Activated CD4-positive, alpha-beta T cell treated with anti-CD3 and anti-CD28 coated beads, Interleukin-2, amount 50 U/mL, for 48 hours (primary cell): ENCODE measurements at places on chromosomes 6 and 20.

GRCh38 chr6:97030431-97030830 is 105.9 kb downstream of the KLHL32 start:
- DNase-seq, result no peak

GRCh38 chr6:137681445-137682009 is 185.5 kb upstream of the TNFAIP3 start:
- DNase-seq, result no peak

DNA sequence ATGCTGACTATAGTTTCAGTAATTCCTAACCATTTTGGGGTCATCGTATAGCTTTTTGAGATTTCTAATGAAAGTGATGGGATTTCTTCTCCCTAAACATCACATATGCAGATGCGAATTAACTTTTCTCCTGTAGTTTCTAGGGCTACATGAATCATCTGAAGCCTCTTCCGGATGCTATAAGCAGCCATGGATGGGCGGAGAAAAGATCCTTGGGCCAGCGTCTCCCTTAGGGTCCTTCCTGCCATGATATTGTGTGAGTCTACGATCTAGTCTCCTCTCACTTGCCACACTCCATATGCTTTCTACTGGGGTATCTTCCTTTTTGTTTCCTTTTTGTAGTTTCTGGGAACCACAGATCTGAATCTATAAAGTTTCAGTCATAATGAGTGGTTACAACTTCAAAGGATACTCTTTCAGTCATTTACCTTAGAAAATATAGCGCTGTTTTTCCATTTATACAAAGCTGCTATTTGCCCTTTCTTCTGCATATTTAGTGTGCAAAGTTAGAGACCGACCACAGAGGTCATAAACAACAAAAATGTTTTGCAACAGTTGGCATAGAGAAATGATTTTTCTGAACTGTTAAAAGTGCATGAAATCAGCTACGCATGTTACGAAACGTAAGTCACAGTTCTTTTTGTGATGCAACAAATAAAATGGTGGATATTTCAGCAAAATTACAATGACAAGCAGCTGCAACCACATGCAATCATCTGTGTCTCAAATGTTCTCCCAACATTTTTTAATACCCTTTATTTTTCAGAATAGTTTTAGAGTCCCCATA is 396.2 kb upstream of the SLC35B3 start:
- DNase-seq, result no peak

DNA sequence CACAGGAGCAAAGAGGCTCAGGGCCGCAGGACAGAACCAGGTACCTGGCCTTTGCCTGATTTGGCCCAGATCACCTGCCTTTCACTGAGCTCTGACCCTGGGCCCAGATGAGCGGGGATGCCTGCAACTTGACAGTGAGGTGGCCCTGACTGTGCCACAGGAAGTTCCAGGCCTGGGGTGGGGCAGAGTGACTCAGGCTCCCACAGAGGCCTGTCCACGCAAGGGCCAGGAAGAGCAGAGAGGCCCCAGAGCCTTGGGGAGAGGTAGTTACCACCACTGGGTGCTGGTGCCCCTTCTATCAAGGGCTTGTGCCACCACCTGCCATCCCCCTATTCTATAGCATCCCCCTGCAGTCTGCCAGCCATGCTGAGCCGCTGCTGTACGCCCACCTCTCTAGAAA is 4.1 kb upstream of the NOL4L start:
- no peak for DNase-seq

DNA sequence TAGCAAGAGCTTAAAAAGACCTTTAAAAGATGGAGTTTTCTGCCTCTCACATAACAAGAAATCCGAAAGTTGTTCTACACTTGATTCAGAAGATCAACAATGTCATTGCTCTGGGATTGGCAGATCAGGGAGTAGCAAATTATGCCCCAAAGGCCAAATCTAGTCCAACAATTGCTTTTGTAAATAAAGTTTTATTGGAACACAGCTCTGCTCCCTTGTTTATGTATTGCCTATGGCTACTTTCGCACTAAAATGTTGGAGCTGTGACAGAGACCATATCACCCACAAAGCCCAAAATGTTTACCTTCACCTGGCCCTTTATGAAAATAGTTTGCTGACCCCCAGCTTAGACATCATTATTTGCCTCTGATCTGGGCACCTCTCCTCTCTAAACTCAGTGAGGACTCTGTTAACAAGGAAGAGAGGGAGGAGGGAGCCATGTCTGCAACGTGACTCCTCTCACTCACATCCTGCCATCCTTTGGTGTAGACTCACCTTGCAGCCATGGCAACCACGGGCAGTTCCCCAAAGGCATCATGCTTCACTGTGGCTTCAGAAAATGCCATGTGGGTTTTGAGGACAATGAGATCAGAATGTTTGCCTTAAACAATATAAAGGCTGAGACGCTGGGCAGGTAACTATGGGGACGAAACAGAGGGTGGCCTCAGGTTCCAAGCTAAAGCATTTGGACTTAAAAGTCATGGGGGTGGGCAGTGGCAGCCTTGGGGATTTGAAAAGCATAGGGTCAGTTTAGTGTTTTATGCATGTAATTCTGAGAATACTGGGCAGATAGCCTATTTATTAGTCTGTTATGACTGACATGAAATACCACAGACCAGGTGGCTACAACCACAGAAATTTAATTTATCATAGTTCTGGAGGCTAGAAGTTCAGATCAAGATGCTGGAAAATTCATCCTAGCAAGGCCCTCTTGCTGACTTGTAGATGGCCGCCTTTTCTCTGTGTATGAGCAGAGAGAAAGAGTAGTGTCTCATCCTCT is 149.7 kb upstream of the TNFAIP3 start:
- peak; percentile 65 for DNase-seq

- no peak for DNase-seq
These were observed 43.7 kb upstream of the BCAS1 start for GRCh38 chr20:54114109-54114508.

DNA sequence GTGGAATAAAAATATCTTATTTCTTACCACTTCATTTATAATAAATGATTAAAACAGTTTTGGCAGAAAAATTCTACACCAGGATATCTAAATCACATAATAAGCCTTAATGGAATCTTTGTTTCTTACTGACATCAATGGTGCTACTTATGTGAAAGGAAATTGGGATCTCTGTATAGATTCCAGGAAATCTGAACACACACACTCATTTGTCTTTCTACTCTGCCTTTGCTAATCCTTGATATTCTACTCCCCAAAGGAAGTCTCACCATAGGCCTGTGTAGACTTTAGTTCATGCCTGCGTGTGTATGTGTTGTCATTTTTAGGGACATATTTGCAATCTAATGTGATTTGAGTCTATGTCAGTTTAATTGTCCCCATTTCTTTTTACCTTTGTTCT is 7.9 kb downstream of the ADGRB3 start:
- no peak for DNase-seq

GRCh38 chr20:34680586-34681175 is 3.8 kb upstream of the PIGU start:
- DNase-seq, result no peak

- DNase-seq, result no peak
These were observed 93.2 kb downstream of the MYO6 start for GRCh38 chr6:75842191-75842590.

DNA sequence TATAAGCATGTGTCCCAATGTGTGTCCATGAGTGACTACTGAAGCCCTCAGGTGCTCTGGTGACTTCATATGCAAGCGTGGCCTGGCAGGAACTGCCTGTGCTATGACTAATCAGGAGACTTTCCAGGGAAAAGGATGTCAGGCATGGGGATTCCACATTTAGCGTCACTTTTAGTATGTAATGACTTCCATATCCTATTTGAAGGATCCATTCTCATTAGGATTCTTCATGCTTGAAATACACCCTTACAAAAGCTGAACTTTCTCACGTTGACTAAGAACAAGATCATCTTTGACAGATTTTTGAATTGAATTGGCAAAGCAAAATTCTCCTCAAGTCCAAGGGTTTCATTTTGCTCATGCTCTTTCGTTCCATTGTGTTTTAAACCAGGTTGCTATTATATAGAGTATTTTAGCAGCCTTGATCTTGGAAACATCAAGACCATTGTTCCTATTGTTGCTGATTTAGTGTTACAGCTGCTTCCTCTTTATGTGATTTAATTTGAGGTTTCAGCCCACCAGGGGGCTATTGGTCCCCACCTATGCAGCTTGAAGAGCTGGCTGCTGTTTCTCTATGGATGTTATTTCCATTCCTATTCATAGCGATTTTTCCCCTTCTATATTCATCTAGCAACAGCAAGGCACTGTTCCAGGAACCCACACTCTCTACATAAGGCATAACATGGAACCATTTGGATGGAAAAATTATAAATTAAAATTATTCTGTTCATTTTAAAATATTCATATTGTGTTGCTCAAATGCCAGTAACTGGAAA is 418.6 kb downstream of the CDKAL1 start:
- no peak for DNase-seq

- no peak for DNase-seq
These were observed 1.2 kb upstream of the GUCA1A start for GRCh38 chr6:42171813-42172581.

- DNase-seq, result no peak
These were observed 272.1 kb upstream of the EYS start for GRCh38 chr6:65979120-65979519.

- DNase-seq, result no peak
These were observed 2.9 kb downstream of the CCND3 start for GRCh38 chr6:41938590-41939175.

DNA sequence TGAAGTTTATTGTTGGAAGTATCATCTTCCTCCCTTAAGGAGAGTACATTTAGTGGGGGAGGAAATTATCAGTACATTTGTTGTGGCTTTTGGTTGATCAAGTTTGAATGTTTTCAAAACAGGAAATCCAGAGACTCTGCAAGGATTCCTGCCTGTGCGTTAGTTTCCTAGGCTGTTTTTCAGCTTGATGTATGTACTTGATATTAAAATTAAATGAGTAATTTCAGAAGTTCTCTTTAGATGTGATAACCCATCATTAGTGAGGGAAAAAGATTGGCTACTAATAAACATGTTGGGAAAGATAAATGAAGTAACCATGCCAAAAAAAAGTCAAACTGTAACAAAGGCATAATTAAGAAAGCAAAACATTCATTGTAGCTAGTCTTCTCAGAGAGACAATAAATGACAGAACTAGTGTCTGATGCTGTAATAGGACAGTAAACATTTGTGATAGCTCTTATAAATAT is 88.0 kb upstream of the TULP1 start:
- no peak for DNase-seq

GRCh38 chr6:41428336-41428995 is 93.1 kb downstream of the NCR2 start:
- no peak for DNase-seq

GRCh38 chr6:35663447-35664235 is 25.1 kb downstream of the FKBP5 start:
- DNase-seq, result no peak

GRCh38 chr20:50312682-50313521 is 122.3 kb downstream of the CEBPB start:
- DNase-seq, result no peak

- no peak for DNase-seq
These were observed 35.7 kb downstream of the HBS1L start for GRCh38 chr6:135018941-135019340.

GRCh38 chr20:17654649-17655285 is 27.3 kb downstream of the RRBP1 start:
- no peak for DNase-seq

DNA sequence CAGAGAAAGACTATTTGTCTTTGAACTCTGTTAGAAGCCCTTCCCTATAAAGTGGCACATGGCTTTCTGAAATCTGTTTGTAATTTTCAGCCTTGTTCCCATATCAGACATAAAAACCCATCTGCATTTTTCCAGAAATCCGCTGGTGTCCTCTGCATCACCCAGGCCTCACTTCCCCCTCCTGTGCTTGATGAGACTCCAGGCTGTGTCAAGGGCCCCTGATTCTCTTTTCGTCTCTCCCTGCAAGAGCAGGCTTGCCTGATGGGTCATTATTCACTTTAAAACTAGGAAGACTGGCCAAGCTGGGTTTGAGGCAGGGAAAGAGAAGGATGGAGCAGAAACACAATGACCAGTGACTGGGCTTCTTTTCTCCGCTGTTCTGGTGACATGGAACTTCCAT is 10.6 kb upstream of the PROKR2 start:
- DNase-seq, result no peak

- no peak for DNase-seq
These were observed 159.2 kb downstream of the MTFR2 start for GRCh38 chr6:136090929-136091328.

GRCh38 chr6:12012558-12013306 is 620 bp downstream of the HIVEP1 start:
- DNase-seq, result peak; percentile 80

GRCh38 chr20:48266571-48266970 is 481.3 kb upstream of the SULF2 start:
- no peak for DNase-seq

- no peak for DNase-seq
These were observed 53.6 kb upstream of the FRMD1 start for GRCh38 chr6:168132531-168133167.

- DNase-seq, result no peak
These were observed 13.2 kb upstream of the CST4 start for GRCh38 chr20:23702021-23702420.

GRCh38 chr6:129264480-129265045 is 381.6 kb downstream of the LAMA2 start:
- DNase-seq, result no peak

DNA sequence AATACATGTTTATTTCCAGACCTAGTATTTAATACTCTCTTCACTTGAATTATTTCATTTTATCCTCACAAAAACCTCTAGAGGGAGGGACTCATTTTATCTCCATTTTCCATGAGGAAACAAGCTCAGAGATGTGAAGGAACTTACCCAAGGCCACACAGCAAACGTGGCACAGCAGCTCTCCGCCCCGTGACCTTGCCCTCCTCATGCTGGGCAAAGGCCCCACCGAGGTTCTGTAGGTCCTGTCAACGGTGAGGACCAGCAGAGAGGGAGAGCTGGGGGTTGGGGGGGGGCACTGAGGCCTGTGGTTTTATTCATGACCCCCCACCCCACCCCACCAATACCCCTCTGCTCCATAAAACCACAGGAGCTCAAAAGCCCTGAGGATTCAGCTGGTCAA is 40.9 kb upstream of the TLDC2 start:
- no peak for DNase-seq

DNA sequence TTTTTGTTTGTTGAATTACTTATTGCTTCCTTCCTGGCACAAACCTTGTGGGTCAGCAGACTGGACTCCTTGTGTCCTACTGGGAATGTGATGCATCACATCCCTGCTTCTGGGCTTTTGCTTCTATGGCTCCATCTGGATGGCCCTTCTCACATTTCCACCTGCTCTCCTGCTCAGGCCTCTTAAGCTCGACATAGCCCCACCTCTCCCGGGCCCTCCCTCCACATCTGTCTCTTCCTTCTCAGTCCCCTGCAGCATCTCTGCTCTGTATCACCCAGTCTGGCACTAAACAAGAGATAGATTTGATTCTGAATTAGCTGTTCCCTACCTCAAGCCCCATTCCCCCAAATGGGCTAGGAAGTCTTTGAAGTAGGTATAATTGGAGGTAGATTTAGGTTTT is 356.8 kb downstream of the DHX35 start:
- DNase-seq, result no peak
